IMR-90 (cell line): ENCODE measurements at places on chromosomes 12 and 14. TPM values are rescaled to one million over a fixed set of nuclear protein-coding genes. Genes with fewer than 3 reads are reported as not detected.

The SLC6A15 gene
- 0.72 and 1.4 TPM in 2 replicates for total RNA-seq

The BATF gene
- not detected in 2 replicates for total RNA-seq

The ZNF839 gene
- 5.7 and 6.4 TPM in 2 replicates for total RNA-seq

The NR4A1 gene
- total RNA-seq = 6.6 and 23.1 TPM in 2 replicates

The PIK3C2G gene
- total RNA-seq = not detected in 2 replicates

The COCH gene
- 0.18 and 0.28 TPM in 2 replicates for total RNA-seq

DNA sequence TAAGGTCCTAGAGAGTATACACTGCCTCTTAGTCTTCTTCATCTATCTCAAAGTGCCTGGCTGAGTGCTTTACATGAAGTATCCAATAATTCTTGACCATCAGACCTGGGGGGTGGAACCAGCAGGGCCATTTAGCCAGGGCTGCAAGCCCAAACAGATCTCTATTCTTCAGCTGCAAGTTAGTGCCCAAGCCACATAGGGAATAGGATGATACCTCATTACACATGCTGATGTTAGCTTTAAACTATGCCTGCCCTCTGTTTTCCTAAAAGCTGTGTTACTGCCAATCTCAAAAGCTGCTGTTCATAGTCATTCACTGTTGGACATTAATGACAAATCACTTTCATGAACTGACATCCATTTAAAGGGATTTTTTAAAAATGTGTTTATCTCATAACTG is 16.7 kb upstream of the IFNG start:
- DNase-seq = no peak

DNA sequence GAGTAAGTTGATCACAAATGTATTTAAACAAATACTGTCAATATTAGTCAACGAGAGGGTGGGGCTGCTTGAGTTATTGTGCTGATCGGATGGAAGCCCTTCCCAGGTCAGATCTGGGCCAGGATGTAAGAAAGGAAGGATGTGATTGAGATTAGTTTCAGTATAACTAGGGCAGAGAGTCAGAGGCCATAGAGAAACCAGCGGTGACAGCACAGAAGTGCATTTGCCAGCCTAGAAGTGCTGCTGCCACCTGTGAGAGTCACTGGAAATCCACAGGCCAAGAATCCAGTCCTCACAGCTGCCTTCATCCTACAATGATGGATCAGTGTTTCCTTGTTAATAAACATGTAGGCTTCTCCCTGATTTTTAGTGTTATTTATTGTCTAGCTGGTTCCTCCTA is 9.8 kb upstream of the FERMT2 start:
- no peak for DNase-seq

DNA sequence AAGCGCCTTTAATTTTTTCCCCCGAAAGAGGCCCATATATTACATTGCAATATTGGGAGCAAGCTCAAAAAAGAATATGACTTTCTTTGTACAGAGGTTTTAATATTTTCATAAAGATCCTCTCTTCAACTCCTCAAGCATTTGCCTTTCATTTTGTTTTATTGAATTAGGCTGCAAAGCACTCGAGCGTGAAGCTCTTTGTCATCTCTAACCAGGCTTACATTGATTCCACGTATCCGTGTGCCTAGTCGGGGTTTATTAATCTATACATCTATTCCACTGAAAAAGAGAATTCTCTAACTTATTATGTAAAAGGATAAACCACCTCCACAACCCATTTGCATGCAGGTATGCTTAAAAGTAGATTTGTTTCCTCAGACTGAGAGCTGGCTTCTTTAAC is 234.8 kb upstream of the TMPO start:
- no peak for DNase-seq

DNA sequence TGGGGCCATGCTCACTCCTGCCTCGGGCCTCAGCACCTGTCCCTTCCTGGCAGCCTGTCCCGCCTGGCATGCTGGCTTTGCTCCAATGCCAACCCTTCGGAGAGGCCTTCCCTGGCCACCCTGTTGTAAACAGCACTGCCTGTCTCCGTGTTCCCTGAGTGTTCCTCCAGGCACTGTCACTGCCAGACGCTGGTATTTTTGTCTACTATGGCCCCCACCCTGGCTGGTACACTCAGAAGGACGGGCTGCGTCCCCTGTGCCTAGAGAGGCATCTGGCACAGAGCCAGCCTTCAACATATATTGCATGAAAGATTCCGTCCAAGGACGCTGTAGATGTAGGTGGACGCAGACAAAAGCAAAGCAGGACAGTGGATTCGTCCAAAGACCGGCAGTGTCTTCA is 2.7 kb upstream of the ASPG start:
- no peak for DNase-seq

GRCh38 chr14:75725481-75725880 is 64.4 kb downstream of the TTLL5 start:
- DNase-seq = peak; percentile 30

- peak; percentile 99 for DNase-seq
These were observed 14.0 kb upstream of the HPD start for GRCh38 chr12:121872546-121873215.

DNA sequence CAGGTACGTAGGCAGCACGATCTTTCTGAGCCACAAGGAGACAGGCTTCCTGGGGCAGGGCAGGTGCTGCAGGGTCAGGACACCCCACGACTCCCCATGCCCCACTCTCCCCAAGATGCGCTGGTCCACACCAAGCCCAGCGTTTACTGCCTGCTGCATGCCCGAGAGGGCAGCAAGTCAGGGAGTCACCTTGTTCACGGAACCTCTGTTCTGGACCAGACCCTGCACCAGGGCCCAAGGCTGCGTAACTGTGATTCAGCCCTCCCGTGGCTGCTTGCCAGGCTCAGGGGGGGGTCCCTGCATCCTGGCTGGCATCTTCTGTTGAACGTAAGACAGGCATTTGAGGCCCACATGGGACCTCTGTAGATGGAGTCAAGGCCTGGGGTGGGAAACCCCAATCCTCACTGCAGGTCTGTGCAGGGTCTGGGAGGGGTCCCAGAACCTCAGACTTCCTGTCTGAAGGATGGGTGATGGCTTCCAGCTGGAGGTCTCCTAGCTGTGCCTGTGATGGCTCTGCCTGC is 228.6 kb upstream of the RTL1 start:
- no peak for DNase-seq

GRCh38 chr12:103928682-103929045 is 1.5 kb upstream of the HSP90B1 start:
- no peak for DNase-seq

GRCh38 chr12:29278673-29279420 is 102.1 kb downstream of the ERGIC2 start:
- DNase-seq = no peak

- no peak for DNase-seq
These were observed 6.0 kb downstream of the ALKBH2 start for GRCh38 chr12:109087250-109087649.

GRCh38 chr12:41497409-41497808 is 309.3 kb downstream of the PDZRN4 start:
- no peak for DNase-seq

DNA sequence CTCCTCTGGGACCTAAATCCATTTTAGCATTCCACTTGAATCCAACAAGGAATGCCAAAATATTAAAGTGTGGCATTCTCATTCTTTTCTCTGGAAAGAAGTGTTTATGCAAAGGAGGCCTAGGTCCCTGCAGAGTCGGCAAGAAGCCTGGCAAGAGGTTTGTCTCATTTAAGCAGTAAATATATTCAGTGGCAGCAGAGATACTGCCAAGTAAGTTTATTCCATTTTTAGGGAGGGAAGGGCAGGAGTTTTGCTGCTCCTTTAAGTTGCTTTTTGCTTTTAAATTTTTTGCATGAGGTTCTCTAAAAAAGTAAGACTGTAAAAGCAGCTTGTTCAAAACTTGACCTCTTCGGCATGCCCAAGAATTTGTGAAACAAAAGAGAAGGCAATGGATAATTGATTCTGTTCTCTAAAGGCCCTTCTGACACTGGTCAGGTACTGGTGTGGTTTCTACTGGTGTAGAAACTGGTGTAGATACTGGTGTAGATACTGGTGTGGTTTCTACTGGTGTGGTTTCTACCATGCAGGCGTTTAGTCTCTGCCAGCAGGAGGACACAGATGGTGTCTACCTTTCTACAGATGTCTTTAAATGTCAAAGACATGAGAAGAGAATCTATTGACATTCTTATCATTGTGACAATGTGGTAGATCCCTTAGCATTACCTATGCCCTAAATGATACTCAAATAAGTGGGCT is 107.3 kb downstream of the SAMD4A start:
- DNase-seq = no peak

DNA sequence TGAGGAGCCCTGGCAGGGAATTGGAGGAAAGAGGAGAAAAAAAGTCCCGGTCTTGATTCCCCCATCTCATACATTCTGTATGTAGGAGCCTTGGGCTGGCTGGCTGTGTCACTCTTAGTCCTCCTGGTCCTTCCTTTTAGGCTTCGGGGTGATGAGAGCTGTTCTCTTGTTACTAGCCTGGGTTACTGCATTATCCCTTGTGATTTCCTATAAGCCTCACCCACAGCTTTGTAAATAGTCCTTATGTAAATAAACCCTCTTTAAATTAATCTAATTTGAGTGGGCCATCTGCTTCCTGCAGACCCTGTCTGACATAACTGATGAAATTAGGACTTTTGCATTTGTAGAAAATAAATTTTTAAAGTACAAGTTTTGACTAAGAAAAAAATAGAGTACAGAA is 19.2 kb downstream of the DNM1L start:
- DNase-seq = no peak

GRCh38 chr14:66140213-66140918 is 345.8 kb upstream of the CCDC196 start:
- DNase-seq = no peak

DNA sequence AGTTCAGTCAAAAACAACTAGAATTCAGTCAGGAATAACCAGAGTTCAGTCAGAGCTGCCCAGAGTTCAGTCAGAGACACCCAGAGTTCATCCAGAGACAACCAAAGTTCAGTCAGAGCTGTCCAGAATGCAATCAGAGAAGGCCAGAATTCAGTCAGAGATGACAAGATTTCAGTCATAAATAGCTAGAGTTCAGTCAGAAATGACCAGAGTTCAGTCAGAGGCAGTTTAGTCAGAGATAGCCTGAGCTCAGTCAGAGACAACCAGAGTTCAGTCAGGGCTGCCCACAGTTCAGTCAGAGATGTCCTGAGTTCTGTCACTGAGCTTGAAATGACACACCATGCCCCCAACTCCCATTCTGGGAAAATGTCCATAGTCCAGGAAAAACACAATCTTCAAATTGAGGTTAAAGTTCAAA is 1102.8 kb downstream of the BCL11B start:
- no peak for DNase-seq

DNA sequence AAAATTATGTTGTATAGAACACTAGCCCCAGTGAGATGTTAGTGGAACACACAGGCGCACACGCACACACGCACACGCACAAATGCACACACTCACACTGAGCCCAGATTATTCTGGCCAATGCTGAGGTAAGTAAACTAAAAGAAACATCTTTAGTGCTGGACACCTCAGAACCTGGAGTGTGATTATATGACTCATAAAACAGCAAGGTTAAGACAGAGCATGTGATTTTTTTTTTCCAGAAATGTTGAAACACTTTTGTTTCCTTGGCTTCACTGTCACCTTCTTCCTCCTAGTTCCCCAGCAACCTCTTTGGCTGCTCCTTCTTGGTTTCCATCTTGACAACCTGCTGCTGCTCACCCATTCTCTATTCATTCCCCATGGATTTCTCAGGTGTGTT is 141.0 kb upstream of the ALG10B start:
- no peak for DNase-seq

DNA sequence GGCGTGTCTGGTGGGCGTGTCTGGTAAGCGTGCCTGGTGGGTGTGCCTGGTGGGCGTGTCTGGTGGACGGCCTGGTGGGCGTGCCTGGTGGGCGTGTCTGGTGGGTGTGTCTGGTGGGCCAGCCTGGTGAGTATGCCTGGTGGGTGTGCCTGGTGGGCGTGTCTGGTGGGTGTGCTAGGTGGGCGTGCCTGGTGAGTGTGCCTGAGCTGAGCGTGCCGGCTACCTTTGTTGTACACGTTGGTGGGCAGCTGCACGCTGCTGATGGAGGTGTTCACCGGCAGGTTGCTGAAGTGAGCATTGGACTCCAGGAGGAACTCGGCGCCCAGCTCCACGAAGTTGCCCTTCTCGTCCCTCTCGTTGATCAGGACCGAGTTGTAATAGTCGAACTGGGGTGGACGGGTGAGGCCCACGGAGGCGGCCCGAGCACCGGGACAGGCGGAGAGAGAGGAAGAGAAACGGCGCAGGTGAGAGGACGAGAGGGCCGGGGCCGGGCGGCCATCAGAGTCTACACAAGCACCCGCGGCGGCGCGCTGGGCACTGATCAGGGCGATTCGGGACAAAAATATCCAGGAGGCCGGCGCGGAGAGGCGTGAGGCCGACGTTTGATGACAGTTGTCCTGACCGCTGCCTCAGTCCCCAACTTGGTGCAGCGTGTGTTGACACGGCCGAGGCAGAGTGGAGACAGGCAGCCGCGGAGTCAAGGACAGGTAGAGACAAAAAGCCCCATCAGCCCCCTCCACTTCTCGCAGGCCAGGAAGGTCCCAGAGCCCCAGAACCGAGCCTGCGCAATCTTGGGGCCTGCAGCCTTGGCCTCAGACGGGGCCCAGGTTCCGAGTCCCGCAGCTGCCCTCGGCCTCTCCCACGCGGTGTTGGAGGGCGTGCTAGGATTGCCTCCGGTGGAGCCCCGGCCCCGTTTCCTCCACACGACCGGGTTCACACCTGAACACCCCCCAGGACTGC is 10.5 kb downstream of the CACNA2D4 start:
- DNase-seq = no peak

DNA sequence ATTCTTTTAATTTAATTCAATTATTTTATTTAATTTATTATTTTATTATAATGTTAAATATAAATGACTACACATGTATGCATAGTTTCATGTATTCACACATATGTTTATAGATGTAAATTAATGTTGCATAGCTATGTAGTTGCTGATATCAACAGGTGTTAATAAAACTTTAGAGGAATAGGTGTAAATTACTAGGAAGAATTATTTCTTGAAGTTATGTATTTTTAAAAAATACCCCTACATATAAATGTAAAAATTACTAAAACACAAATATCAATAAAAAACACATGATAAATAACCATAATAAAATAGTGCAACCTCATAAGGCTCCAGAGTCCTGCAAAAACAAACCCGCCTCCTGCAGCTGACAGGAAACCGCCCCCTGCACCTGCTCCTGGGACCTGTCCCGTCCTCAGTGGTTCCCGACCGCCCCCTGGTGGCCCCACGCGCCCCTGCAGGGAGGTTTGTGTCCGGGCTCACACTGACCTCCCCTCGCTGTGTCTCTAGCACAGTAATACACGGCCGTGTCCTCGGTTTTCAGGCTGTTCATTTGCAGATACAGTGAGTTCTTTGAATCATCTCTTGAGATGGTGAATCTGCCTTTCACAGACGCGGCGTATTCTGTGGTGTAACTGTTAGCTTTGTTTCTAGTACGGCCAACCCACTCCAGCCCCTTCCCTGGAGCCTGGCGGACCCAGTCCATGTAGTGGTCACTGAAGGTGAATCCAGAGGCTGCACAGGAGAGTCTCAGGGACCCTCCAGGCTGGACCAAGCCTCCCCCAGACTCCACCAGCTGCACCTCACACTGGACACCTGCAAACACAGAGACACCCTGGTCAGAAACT is 1264.0 kb downstream of the TMEM121 start:
- no peak for DNase-seq

GRCh38 chr14:22836301-22837113 is at the start of gene MMP14:
Gene MMP14, plus strand, starts transcription at chr14:22836585. Its CDS starts 233 bp downstream, at chr14:22836818.
- DNase-seq = peak; percentile 89

- no peak for DNase-seq
These were observed 62.4 kb upstream of the PRMT8 start for GRCh38 chr12:3428631-3429030.

GRCh38 chr12:49244176-49244575 is 20.7 kb upstream of the TUBA1C start:
- peak; percentile 82 for DNase-seq
